Activated B cell treated with CpG ODN at 0.5 μM for 24 hours (primary cell): ENCODE measurements at places on chromosomes 16 and 17.

- no peak for DNase-seq
Observed at GRCh38 chr16:55605754-55606336, 39.4 kb downstream of the CAPNS2 start.

GRCh38 chr16:47905771-47906170 is 250.0 kb downstream of the ABCC12 start:
- DNase-seq, result no peak

DNA sequence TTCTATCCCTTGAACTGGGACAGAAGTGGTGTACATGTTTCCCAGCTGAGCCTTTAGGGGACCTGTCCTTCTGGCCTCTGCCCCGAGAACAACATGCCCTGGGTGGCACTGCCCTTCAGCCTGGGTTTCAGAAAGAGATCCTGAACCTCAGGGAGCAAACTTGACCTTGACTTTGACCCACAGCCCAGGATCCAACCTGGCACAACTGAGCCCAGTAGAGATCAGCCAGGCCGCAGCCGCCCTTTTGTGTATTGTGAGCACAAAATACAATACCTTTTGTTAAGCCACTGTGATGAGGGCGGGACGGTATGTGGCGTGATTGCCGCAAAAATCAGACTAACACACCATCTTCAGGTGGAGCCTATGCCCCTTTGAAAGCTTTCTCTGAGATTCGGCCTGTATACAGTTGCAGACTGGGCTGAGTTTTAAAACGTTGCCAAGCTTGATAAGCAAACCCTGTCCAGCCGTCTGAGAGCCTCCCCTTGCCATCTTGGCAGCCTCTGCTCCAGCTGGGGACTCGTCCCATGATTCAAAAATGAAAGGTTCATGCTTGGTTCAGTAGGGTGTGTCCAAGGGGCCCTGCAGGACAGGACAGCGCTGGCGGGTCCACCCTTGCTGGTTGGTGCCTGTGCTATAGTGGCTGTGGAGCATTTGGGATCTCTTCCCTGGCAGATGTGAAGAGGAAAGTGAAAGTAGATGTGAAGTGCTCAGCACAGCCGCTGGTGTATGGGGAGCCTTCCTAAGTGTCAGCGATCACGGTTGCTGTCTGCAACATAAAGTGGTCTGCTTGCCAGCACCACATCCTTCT is 40.3 kb downstream of the FOXL1 start:
- DNase-seq, result no peak

DNA sequence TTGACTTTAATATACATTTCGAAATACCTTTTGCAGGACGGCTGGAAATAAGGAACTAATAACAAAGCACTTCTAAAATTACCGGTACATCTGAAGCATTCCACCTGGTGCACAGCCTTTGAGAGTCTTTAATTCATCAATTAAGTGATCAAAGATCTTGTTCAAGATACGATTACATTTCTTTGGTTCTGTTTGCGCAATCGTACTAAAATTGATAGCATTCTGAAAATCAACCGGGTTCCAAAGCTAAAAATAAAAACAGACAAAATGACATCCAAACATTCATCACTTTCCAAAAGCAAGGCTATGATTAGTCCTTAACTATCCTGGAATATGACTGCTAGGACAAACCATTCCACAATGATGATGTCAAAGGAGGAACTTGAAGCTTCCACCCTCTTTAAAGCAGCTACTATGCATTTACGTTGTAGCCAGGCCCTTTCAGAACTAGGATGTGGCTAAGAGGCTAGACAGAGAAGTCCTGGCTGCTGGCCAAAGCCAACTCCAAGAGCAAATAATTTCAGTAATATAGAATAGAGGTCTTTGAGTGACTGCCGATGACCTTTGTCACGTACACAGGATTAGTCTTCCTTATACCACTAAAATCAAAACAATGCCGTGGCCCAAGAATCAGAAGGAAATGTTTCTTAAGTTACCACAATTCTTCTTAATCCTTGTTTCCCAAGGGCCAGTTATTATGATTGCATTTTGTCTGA is 299.8 kb upstream of the PSMD7 start:
- DNase-seq, result no peak

- DNase-seq, result no peak
Observed at GRCh38 chr16:74898659-74899058, 86.3 kb downstream of the WDR59 start.

DNA sequence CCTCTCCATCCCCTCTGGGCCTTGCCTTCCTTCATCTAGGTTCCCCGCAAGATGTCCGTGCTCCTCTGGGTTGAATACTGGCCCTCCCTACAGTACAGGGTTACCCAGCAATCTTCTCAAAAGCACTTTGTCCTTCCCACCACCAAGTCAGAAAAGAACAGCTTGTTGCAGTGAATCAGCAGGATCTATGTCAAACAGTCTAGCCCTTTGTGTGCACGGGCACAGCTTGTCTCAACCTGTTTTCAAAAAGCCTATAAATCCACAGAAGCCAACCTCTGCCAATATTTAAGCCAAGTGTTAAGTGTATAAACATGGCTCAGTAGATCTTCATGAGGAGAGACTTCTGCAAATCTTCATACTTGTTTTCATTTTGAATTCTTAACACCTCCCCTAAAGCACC is 25.2 kb downstream of the C17orf67 start:
- no peak for DNase-seq

DNA sequence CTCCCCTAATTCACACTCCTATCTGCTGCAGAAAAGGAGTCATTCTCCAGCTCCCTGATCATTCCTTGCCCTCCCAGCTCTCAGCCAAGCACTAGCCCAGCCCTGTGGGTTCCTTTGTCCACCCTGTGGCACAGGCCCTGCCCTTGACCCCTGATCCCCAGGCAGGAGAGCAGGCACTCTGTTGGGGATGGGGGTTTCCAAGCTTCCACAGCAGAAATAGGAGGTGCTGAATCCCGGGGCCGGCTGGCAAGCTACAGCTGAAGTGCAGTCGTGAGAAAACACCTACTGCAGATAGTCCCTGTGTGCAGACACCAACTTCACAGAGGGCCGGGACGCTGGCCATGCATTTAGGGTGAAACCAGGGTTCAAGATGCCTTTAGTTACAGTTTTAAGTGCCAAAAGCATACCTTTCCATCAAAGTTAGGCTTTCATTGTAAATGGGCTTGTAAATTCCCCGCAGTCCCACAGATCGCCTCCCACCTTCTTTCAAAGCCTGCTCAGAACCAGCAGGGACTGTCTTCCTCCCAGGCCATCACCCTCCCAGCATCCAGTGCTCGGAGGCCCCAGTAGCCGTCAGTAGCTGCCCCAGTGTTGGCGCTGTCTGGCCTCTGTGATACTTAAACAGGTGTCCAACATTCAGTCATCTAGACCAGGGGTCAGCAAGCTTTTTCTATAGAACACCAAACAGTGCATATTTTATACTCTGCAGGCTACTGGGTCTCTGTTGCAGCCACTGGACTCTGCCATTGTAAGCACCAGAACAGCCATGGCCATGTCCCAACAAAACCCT is 10.6 kb downstream of the CPSF4L start:
- DNase-seq, result no peak

DNA sequence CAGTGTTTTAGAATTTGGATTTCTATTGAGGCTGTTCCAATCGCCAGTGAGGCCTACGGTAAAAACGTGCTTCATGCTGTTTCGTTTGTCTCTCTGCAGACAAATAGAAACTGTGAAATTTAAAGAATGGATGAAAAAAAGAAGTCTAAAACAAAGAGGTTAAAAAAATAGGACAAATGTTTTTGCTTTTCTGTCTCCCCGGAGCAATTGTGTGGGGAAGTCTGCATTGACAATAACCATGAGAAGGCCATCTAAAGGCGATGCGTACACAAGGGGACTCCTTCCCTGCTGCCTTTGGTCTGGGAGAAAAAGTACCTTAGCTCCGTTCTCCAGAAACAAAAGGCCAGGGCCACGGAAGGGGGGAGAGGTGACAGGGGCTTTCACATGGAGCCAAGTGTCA is 4.6 kb upstream of the ZFHX3 start:
- DNase-seq, result no peak

DNA sequence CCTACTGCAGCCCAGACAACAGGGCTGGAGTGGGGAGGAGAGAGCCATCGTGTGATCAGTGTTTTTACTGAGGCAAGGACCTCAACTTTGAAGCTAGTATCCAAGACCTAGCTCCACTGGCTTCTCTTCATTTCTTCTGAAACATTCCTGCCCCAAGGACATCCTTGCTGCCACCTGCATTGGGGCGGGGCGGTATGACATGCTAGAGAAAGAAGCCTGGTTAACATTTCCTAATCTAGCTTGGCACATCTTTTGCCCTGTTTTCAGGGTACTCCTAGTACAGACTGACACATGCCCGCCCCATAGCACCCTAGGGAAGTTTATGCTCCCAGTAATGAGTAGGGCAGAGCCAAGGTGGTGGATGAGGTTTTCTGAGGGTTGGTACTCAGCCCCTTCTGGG is 17.8 kb upstream of the ANKRD40CL start:
- no peak for DNase-seq

DNA sequence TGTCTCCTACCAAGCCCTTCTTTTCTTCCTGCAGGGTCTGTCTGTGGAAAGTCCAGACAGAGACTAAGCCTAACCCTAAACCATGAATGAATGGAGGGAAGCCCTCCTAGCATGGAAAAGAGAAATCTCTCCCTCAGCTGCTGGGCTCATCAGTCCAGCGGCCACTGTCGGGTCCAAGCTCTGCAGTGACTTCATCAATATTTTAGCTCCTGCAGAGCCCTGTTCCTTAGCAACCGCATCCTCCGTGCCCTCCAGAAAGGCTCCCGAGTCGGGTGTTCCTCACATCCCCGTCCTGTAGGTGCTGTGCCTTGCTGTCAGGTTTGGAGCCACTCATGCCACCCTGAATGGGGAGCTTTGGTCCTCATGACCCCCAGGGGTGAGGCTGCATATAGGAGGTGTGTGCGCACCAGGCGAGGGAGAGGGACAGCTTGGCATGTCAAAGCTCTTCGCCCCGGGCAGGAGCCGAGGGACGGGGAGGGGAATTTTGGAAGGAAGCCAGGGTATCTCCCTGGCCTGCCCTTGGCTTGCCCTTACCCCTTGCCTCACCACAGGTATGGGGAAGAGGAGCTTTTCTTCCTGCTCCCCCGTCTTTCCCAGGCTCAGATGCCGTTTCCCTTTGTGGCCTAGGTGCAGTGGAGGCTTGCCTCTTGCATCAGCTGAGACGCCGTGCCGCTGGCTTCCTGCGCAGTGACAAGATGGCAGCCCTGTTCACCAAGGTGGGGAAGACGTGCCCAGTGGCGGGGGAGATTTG is 23.9 kb downstream of the SGSM2 start:
- no peak for DNase-seq

DNA sequence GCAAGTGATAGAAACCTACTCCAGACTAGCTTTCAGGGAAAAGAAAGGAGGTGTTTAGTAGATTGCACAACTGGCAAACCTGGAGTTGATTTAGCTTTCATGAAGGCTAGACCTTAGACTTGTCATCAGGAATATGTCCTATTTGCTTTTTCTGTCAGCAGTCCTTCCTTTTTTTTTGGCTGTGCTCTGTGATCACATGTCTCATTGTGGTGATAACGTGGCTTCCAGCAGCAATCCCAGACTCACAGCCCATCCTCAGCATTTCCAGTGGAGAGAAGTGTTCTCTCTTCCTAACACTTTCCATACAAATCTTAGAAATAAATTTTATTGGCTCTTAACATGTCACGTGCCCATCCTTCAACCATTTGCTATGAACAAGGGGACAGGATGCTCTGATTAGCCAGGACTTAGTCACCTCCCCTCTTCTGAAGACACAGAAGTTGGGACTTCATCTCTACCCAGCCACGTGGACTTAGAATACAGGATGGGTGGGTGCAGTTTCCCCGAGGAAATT is 74.7 kb downstream of the CDH13 start:
- no peak for DNase-seq

- DNase-seq, result peak; percentile 19
Observed at GRCh38 chr17:40551091-40551878, 14.0 kb downstream of the CCR7 start.

DNA sequence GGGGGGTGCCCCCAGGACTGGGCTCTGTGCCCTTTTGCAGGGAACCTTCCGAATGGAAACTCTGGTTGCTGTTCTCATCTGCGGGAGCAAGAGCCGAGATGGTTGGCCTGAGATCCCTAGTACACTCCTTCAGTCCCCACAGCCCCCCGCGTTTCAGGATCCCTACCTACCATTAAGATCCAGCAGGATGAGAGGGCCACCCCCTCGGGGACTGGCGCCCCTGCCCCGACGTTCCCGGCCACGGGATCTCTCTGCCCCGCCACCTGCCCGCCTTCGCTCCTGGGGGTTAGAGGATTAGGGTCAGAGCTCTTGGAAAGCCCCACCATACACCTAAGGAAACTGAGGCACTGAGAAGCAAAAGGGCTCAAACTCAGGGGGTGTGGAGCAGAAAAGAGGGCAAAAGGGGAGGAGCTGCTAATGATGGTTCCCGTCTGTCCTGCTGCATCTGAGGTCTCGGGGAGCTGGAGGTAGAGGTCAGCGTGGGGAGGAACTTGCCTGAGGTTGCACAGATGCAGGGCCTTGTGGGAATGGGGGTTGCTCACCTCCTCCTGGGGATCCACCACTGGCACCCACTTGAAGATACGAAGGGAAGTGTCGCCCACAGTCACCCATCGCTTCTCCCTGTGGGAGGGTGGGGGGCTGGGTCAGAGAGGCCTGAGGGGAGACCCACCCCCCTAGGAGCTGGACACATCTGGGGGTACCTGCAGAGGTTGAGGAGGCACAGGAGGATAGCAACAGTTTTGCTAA is 1.0 kb downstream of the BCL7C start:
- DNase-seq, result no peak

DNA sequence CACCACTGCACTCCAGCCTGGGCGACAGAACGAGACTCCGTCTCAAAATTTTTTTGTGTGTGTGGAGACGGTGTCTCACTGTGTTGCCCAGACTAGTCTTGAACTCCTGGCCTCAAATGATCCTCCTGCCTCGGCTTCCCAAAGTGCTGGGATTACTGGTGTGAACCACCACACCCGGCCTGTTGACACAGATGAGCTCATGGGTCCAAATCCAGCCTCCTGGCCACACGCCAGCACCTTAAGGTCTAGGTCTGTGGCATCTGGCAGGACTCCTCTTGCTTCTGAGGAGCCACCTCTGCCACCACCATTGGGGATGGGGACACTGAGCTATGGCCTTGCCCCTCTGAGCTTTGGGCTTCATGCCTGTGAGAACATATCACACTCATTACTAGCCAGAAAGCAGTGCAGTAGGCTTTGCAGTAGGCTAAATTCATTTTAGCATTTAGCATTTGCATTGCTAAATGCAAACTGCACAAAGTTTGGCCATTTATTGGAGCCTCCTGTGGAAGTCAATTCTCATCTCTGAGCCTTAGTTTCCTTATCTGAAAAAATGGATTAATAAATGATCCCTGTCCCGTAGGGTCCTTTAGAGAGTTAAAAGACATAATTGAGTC is 5.5 kb upstream of the CDIPT start:
- DNase-seq, result no peak

DNA sequence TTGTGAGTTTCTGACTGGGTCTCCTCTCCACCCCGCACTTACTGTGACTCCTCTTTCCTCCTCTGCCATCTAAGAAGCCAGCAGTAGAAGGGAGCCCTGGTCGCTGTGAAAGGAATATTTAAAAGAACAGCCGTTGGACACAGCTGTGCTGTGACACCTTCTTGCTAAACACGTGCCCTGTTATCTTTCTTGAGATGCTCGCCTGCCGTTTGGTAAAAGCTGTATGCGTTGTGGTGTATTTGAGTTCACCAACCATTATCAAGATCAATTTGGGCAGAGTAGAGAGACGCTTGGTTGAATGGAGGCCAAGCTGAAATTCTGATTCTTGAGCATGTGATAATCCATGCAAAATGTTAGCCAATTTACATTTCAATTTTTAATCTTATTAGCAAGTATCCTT is 3.8 kb downstream of the GID4 start:
- no peak for DNase-seq
